M059J (cell line): ENCODE measurements at places on chromosomes 5 and 9. TPM values are rescaled to one million over a fixed set of nuclear protein-coding genes. Genes with fewer than 3 reads are reported as not detected.

PLPP7 gene
- total RNA-seq: 2.6 and 3.4 TPM in 2 replicates

NUTM2F gene
- total RNA-seq: not detected in 2 replicates

PRLR gene
- total RNA-seq: 0.96 TPM in 2 replicates

MLANA gene
- total RNA-seq: not detected in 2 replicates

ZNF169 gene
- 1.4 and 1.6 TPM in 2 replicates for total RNA-seq

DNA sequence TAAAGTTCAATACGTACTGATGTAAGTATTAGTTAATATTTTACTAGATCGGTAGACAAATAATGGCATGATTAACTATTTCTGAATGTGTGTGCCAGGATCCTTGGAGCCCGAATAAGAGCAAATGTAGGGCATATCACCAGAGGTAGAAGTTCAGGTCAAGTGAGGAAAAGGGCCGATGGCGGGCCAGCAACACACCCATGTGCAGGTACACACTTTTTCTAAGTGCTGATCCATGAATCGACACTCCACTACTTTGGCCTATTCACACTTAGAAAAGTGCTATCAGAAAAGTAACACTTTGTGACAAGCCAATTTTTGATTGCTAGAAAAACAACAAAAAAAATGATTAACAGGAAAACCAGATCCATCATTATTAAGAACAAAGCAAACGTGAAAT is 150.3 kb downstream of the AUH start:
- DNase-seq: no peak

DNA sequence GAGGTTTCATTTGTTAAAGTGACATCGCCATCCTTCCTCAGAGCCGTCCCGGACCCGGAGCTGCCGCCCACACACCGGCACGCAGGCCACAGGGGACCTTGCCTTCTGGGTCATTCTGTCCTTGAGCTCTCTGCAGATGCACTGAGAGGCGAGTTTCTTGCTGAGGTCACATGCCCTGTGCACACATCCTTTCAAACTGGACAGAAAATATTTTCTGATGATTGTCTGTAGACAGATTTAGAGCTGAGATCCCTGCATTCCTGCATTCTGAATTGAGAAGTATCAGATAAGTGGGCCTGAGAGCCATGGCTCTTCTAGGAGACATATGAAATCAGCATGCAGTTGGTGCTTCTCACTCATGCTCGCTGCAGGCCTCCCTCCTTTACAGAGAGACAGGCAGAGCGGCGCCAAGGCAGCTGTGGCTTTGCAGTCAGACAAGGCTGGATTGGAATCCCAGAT is 25.4 kb downstream of the BOD1 start:
- DNase-seq: no peak

GRCh38 chr5:154276973-154277331 is 86.4 kb downstream of the GALNT10 start:
- peak; percentile 89 for DNase-seq

DNA sequence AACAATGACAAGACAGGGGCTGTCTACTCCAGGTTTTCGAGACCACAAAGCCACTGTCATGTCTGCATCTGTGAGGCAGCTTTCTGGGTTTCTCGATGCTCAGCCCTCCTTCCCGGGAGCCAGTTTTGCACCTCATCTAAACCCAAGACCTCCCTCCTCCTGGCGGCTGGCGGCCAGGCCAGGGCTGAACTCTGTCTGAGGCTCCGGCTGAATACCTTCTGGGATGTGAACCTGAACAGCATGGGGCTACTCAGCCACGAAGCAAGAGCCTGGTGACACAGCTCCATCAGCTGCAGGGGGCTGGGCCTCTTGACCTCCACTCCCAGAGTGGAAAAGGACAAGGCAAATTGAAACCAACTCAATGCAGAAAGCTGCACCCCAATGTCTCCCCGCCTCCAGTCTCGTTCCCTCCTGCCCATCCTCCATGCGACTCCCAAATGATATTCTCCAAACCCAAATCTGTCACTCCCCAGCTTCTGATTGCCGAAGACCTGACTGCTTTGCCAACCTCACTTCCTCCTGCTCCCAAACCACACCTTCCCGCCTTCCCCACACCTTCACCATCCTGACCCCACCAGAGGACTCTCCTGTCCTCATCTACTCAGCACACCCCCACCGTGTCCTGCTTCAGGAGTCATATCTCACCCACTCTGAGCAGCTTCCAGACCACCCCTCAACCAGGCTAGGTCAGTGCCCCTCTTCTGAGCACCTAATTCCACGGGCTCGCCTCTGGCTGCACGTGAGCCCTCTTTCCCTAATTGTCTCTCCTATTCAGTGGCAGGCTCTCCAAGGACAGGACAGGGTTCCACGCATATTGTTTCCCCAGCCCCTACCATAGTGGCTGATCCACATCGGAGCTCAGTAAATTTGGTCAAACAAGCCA is 4.5 kb downstream of the ANKS6 start:
- peak; percentile 52 for DNase-seq

- no peak for DNase-seq
Measured at GRCh38 chr5:1563617-1564181, 39.9 kb upstream of the LPCAT1 start.

GRCh38 chr5:176396330-176396729 is 7.8 kb downstream of the HIGD2A start:
- DNase-seq: no peak

DNA sequence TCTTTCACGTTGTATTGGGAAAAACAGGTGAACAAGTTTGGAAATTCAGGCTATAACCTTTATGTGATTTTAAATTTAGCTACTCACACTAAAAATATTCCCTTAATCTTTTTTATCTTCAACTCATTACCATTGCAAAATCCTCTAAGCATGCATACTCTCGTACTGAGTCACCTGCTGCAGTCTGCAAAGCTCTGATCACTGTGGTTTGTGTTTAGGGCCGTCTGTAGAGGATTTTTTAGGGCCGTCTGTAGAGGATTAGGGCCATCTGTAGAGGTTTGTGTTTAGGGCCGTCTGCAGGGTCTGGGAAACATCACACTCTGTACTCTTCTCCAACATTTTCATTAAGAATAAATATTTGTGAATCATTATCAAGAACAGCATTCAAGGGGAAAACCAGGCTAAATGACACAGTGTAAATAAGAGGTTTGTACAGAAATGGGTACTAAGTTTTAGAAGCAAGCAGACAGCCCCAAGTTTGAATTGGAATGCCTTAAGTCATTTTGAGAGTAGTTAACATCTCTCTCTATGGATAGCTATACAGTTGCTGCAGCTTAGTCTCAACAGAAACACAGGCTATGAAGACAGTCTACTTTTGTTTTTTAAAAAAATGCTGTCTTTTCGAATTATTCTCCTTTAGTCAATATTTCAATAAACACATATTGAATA is 155.0 kb upstream of the TSLP start:
- DNase-seq: peak; percentile 95

DNA sequence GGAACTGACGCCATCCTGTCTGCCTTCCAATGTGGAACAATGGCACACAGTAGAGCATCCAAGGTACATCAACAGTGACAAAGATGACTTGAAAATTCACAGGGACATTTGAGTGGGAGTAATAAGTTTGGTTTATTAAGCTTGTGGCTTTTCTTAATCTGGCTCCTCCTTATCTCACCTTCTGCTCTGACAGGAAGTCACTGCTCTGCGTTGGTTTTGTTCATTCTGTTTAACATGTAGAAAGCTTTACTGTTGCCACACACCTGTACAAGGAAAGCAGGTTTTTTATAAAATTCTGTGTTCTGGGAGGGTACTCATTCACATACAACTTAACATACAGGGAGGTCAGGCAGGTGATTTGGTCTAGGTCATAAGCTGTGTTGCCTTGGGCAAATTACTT is 1.6 kb upstream of the GZMK start:
- DNase-seq: no peak

DNA sequence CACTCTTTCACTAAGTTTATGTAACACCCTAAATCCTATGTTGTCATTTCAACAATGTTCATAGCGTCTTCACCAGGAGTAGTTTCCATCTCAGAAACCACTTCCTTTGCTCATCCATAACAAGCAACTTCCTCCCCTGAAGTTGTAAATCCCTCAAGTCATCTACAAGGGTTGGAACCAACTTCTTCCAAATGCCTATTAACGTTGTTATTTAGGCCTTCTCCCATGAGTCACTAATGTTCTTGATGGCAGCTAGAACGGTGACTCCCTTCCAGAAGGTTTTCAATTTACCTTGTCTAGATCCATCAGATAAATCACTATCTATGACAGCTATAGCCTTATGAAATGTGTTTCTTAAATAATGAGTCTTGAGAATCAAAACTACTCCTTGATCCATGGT is 73.3 kb upstream of the TARS1 start:
- DNase-seq: peak; percentile 52

DNA sequence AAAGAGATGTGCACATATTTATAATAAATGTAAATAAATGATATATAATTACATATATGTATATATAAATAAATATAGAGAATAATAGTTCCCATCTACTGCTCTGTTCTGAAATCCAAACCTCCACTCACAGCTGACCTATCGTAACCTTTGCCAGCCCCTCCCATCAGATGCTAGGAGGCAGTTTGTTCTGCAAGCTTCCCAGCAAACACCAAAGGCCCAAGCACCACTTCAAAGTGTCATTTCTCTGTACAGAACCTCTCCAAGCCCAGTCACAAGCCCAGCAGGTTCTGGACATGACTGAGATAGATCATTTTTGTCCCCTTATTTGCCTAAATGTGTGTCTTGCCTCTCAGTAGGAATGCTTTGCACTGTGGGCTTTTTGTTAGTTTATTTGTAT is 62.4 kb downstream of the MFAP3 start:
- DNase-seq: no peak

DNA sequence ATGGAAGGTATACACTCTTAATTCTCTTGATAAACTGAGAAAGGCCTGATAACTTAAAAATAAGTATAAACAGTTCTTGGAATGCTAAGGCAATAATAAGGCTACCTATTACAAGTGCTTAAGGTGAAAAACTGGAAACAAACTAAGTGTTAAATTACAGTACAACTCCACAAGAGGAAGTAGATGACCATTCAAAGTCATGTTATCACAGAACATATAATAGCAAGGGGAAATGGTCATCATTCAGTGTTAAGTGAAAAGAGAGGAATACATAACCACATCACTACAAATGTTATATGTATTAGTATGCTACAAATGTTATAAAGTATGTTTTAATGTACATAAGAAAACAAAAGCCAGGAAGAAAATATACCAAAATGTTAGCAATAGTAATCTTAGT is 135.9 kb downstream of the CCDC192 start:
- no peak for DNase-seq

GRCh38 chr9:7298123-7298522 is 501.5 kb downstream of the DMAC1 start:
- DNase-seq: no peak
